A172 (cell line): ENCODE measurements at places on chromosomes 16 and 17. TPM values are rescaled to one million over a fixed set of nuclear protein-coding genes. Genes with fewer than 3 reads are reported as not detected.

GRCh38 chr17:38875477-38876075 is 5.7 kb downstream of the LASP1 start:
- no peak for DNase-seq

DNA sequence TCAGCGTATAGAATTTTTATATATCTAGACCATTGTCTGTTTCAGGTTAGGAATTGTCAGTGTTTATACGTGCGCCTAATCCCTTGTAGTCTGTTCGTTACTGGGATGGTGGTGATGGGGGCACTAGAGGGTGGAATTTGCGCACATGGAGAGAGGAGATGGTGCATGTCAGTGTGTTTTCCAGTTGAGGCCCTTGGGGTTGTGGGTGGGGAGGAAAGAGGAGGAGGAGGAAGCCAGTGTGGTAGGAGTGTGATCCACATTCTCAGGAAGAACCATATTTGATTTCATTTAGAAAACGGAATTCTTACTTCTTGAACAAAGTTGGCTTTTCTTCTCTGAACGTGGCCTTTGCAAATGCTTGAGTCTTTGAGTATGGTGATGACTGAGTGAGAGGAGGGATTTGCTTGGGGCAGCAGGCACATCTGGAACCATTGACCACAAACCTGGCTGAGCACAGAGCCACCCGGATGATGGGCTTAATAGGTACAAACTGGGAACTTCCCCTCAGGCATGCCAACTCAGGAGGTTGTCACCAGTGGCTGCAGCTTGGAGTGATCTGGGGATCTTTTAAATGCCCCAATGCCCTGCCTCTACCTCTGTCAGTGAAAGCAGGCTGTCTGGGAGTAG is 98.9 kb downstream of the PRKCB start:
- DNase-seq, result no peak

DNA sequence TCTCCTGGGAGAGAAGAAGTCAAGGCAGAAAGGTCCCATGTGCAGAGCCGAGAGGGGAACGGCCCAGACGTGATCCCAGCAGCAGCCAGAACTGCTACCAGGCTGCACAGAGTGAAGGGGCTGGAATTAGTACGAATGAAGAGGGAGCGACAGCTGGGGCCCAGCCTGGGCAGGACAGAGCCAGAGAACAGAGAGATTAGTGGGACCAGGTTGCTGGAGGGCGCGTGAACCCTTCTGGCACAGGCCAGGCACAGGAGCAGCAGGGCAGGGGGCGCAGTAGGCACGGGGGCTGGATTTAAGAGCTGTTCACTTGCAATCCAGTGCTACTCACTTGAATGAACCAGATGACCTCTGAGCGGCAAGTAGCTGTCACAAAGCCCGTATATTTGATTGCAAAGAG is 66.9 kb downstream of the PLXDC1 start:
- DNase-seq, result no peak

ATP1B2 gene
- total RNA-seq, result not detected in 2 replicates

GRCh38 chr16:872436-873242 is 72.1 kb upstream of the GNG13 start:
- DNase-seq, result no peak

MEAK7 gene
- total RNA-seq, result 21.0 and 28.4 TPM in 2 replicates

GRCh38 chr17:20154286-20155000 is 145.3 kb downstream of the SPECC1 start:
- DNase-seq, result no peak

DNA sequence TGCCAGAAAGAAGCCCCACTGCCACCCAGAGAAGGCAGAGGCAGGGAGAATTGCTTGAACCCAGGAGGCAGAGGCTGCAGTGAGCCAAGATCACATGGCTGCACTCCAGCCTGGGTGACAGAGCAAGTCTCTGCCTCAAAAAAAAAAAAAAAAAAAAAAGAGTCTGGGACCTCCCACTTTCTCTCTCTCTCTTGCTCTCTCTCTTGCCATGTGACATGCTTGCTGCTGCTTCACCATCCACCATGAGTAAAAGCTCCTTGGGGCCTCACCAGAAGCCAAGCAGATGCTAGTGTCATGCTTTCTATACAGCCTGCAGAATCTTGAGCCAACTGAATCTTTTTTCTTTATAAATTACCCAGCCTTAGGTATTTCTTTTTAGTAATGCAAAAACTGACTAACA is 21.5 kb upstream of the SRSF1 start:
- DNase-seq, result no peak

DNA sequence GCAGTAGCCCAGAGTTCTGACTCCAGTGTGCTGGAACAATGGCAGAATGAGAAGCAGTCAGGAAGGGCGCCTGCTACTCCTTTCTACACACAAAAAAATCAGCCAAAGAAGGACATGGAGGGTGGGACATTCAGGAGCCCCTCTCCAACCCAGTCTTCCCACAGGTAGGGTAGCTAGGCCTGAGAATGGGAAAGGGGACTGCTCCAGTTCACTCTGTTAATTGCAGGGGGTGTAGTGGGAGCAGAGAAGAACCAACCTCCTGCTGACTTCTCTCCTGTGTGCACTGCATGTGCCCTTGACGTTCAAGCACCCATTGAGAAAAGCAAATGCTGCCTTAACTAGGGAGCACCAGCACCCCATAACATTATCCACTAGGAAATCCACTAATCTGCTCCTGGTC is 119.1 kb upstream of the IRX6 start:
- DNase-seq, result no peak

DNA sequence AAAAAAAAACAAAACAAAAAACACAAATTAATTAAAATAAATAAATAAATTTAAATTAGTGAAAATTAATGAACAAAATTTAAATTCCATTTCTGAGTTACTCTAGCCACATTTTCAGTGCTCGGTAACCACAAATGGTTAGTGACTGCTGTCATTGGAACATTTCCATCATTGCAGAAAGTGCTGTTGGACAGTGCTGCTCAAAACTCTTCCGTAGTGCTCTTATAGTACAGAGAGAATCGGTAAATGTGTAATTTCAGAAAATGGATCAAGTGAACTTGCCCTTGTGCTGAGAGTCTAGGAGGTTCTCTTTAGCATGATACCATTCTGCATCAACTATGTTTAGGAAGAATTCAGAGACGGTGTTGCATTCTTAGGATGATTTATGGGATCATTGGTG is 23.7 kb downstream of the ZNRF1 start:
- no peak for DNase-seq

DNA sequence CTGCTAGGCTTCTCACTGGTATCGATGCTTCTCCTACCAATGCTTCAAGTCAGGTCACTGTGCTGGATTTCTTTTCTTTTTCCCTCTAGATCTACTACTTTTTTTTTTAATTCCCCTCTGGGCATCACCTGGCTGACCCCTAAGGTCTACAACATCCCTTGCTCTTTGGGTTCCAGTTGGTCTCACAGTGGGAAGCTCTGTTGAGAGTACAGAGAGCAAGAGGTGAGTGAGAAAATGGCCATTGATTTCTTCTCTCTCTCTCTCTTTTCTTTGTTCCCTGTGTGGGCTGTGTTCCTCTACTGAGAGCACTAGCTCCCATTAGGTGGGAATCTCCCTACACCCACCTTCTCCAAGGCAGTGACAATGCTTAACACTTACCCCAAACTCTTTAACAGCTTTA is 413.4 kb downstream of the KCNJ2 start:
- no peak for DNase-seq

- DNase-seq, result peak; percentile 98
These were observed 72.0 kb upstream of the KSR1 start for GRCh38 chr17:27384261-27384701.

- no peak for DNase-seq
These were observed 14.2 kb downstream of the SNX20 start for GRCh38 chr16:50666658-50667496.

GRCh38 chr17:62757500-62757951 is 50.6 kb downstream of the MARCHF10 start:
- no peak for DNase-seq

DNA sequence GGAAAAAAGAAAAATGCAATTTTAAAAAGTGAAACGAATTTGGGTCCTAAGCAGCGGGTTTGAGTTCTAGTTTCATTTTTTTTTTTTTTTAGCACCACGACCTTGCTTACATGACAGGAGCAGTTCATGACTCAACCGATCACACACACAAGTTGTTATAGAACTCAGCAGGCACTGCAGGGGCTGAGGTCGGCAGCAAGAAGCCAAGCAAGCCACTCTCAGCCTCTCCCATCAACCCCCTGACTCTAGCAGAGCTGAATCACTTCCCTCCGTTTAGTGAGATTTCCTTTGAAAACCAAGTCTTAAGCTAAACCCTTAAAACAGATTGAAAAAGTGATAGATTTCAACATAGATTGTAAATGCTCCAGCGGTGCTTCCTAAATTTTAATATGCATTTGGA is 520.8 kb downstream of the HAPSTR1 start:
- no peak for DNase-seq

DNA sequence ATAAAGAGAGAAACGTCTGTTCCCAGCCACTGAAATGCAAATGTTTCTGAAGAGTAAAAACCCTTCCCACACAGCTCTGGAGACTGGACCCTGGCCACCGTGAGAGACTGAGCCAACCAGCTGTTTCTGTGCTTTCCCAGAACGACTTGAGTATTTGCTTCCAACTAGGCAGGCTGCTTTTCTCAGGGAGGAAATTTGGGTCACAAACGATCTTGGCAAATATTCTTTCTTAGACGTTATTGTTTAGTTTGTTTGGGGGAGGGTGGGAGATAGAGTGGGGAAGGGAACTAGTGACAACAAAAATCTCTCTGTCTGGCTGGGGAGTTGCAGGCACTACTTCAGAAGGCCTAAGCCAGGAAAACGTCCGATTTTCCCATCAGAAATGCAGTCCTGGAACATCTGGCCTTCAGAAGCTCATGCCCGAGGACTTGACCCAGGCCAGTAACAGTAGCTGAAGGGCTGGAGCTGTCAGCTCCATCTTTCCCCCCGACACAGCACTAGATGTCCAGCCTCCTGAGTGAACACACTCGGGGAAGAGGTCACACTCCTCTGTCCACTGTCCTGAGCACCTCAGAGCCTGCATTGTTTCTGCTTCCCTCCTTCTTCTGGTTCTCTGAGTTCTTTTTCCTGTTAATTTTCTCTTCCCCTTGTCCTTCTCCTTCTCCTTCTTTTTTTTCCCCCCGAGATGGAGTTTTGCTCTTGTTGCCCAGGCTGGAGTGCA is 4.0 kb downstream of the CCDC92B start:
- no peak for DNase-seq

DNA sequence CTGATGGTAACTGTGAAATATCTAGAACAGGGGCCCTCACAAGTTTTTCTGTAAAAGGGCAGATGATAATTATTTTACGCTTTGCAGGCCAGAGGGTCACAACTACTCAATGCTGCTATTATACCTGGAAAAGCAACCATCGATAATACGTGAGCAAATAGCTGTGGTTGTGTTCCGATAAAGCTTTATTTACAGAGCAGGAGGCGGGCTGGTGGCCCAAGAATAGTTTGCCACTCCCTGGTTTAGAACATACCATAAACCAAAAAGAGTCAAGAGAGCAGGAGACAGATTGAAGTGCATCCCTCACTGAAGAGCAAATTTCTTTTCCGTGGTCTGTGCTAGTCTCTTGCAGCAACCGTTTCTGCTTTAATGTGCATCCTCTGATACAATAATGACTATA is 77.9 kb upstream of the DYNLRB2 start:
- DNase-seq, result no peak

- DNase-seq, result no peak
These were observed 367.5 kb downstream of the CPPED1 start for GRCh38 chr16:12436201-12436657.

DNA sequence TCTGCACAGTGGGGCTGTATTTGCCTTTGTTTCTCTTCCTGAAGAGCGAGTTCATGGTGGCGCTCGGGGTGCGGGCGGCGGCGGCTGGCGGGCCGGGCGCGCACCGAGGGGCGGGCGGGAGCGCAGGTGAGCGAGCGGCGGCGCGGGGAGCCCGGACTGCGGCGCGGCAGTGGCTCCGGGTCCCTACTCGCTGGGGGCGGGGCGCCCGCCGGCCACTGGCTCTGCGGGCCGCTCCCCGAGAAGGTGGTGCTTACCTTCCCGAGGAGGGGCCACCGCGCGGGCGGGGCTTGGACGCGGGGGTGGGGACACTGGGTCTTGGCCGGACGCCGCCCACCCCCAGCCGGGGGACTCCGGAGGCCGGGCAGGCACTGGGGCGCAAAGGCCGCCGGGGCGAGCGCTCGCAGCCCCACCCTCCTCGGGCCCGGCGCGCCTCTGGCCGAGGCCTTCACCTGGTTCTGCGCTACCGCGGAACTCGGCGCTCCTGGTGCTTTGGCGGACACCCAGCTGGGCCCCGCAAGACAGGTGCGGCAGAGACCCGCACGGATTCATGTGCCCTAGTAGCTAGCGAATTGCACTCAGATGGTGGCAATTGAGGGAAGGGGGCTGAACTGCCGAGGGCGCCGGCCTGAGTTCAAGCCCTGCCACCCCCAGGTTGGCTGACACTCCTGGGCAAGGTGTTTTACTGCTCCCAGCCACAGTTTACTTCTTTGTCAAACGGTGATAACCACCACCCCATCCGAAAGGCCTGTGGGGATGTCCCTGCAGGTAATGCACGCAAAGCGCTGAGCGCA is at the start of gene PPL:
PPL (minus strand) TSS at position 158 of the 791 bp plus-strand sequence; CDS start at position 55, 103 bp downstream.
- no peak for DNase-seq

DNA sequence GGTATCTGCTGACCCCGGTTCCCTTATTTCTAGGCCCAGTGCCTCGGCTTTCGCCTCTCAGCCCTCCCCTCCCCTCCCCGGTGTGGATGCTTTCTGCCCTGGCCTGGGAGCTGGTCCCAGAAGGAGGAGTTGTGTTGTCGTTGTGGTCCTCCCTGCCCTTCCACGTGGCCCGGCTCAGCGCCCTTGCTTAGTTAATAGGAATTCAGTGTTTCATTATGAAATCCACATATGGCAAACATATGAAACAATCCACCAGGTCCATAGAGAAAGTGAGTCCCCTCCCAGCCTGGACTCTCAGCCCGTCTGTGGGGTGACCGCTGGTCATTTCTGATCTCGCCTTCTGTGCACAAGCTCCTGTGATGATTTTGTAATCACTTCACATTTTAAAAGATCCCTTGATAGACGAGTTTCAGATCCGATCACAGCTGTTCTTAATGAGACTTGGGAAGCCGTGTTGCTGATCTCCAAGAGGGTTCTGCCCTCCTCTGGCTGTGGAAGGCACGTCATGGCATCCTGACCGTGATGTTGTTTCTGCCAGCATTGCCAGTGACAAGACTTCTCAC is 112.1 kb downstream of the BANP start:
- no peak for DNase-seq

HID1 gene
- 0.65 and 2.7 TPM in 2 replicates for total RNA-seq

DNA sequence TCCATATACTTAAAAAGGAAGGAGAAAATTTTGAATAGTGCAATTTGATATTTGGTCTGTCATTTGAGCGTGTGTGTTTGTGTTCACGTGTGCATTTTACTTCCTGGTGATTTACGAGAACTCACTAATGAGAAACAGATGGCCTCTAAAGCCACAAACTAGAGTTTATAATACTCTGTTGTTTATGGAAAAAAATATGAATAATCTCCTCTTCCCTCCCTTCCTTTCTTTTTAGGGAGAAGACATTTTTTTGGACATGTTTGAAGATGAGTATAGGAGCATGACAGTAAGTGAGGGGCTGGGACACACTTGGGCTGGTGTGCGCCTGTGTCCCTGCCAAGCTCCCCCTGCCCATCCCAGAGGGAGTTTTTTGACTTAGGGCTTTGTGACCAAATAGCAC is 102.7 kb downstream of the CLEC16A start:
- DNase-seq, result peak; percentile 20

DNA sequence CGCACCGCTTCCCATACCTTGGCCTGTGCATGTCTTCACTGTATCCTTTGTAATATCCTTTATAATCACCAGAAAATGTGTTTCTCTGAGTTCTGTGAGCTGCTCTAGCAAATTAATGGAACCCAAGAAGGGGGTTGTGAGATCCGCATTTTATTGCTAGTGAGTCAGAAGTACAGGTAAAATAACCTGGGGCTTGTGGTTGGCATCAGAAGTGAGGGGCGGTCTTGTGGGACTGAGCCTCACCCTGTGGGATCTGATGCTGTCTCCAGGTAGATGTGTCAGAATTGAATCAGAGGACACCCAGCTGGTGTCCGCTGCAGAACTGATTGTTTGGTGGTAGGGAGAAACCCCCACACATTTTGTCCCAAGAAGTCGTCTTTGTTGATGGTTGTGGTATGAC is 382.4 kb downstream of the SNX29 start:
- DNase-seq, result no peak
